Fibroblast of skin of left quadriceps (primary cell): ENCODE measurements at places on chromosomes 11 and 22.

DNA sequence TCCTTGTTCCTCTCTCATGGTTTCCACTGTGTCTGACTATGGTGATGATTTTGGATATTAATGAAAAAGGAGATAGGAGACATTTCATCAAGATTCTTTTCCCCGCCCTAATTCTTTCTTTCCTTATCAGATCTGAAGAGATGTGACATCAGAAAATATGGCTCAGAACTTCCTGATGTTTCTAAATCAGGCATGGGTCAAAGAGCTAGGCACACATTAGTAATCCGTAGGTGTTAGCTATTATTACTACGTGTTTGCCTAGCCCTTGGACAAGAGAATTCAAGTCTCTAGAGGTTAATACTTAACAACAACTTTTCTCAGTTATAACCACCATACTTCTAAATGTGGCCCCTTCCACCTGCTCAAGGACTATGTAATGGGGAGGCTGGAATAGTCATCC is 5.8 kb downstream of the JOSD1 start:
- DNase-seq, result no peak

- no peak for DNase-seq
These were observed 222.9 kb downstream of the NTM start for GRCh38 chr11:131593301-131593700.

DNA sequence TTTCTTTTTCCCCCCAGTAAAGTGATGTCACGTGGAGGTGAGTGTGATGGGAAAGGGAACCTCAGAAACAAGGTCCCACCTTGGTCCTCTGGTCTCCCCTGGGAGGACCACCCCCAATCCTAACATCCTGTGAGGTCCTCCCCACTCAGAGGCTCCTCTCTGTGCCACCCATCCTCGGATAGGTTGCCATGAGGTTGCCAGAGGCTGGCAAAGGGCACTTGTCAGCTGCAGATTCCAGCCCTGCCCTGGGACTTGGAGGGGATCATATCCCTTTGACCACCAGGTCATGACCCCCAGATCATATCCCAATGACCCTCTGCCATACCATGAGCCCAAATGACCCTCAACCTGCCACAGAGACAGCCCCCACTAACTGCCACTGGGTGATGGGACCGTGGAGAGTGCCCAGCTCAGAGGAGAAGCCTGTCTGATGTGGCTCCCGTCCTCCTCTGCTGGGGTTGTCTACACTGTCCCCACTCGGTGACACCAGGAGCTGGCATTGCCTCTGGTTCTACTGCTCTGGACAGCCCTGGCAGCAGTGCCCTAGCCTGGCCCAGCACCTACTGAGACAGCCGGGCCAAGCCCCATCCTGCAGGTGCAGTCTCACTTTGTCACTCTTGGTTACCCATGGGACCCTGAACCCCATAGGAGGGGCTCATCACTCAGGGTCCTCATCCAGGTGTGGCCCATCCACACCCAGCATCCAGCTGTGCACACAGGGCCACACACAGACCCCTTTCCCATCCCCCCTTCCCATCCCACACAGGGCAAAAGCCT is 90.2 kb upstream of the KCNQ1OT1 start:
- no peak for DNase-seq

- no peak for DNase-seq
These were observed 976.9 kb downstream of the BRD1 start for GRCh38 chr22:48850658-48851287.
